ENCODE measurements at places on chromosomes 11 and 22. TPM values are rescaled to one million over a fixed set of nuclear protein-coding genes. Genes with fewer than 3 reads are reported as not detected.
A peak's percentile ranks its signal among the peaks of the same experiment; 100 is the strongest.

DNA sequence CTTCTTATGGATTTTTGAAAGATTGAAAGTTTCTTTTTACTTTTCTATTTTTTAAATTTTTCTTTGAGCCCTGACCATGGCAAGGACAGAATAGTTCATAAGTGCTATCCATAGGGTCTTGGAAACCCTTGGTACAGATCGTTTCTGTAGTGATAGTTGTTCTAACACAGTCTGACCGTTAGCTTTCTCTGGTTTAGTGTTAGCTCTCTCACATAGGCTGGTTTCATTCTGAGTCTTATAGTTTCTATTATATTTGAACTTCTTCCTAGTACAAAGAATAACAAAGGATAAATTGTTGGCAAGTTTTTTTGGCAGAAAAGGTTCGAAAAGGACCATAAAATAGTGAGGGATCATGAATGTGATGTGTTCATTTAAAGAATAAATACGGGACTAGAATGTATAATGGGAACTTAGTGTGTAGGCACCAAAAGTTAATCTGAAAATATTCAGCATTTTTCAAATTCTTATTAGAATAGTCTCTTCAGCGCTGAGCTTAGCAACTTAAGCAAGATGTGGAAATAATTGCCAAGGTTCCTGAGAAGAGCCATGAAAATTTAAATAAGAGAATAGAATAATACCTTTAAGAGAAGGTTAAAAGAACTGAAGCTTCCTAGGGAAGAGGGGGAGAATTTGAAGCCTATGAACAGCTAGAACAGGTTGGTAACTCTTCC is 24.1 kb downstream of the FDX1 start:
- DNase-seq, result no peak

DNA sequence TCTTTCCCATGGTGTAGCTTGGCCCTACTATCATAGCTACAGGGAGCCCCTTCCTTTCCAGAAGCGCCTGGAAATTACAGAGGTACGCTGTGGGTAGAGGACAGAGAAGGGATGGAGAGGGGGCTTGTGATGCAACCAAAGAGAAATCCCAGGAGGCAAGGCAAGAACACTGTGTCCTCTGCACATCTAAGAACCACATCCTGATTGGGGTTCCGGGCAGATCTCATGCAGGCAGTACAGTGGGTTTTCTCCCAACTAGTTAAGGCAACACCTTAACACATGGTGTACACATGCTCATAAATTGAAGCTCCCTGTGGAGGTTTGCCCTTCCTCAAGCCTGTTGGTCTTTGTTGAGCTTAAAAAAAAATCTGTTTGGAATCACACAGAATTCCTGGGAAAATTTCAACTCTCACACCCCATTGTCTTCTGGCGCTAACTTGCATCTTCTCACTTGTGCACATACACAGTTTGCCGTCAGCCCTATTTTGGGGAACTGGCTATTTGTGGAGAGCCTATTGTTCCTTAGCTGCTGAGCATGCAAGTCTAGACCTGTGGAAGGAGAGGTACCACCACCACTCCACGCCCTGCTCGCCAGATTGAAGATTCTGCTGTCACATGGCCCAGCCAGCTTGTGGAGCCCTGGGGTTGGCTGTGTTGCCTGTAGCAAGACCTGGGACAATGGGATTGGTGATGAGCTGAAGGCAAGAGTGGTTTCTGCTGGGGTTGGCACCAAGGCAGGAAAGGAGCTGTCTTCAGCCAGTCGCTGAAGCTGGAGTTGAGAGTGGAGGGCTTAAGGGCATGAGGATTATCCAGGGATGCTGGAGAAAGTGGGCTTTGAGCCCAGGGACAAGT is 52.4 kb downstream of the ALX4 start:
- no peak for DNase-seq

DNA sequence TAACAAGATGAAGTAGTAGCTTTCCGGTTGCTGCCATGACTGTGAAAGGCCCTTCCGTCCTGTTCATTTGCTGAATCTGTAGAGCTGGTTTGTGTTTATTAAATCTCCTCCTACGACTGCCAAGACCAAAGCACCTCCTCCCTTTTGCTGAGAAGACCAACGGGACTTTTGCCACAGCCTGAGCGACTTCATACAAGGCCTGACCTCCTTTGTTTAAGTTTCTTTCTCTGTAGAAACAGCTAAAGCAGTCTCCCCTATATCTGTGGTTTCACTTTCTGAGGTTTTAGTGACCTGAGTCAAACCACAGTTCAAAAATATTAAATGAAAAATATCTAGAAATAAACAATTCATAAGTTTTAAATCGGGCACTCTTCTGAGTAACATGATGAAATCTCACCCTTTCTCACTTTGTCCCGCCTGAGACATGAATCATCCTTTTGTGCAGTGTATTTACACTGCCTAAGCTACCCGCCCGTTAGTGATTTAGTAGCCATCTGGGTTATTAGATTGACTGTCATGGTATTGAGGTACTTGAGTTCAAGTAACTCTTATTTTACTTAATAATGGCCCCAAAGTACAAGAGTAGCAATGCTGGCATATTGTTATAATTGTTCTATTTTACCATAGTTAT is 119.1 kb upstream of the LRRC4C start:
- DNase-seq, result no peak

DNA sequence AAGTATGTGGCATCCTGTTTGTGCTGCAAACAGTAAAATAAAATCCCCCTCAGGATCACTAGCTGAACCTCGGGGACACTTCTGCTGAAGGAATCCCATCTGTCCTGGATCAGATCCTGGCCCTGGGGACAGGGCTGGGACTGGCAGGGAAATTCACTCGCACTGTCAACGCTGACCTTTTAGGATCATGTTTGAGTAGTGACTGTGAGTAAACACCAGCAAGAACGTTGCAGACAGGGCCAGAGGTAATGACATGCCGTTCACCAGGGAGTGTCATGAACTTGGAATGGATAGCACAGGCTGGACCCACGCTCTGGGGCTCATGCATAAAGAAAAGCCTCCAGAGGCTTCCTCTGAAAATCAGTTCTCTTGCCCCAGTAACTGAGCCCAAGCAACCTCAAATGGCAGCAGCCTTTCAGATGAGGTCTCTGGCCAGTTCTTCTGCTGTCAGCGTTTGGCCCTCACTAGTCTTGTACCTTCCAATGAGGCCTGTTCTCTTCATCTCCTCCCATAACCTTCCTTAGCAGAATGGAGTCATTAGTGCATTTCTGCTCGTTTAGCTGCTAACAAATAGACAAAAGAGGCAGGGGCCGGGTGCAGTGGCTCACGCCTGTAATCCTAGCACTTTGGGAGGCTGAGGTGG is 51.0 kb upstream of the BARX2 start:
- DNase-seq, result no peak

GRCh38 chr11:10688401-10688800 is 5.2 kb downstream of the IRAG1 start:
- no peak for DNase-seq

DNA sequence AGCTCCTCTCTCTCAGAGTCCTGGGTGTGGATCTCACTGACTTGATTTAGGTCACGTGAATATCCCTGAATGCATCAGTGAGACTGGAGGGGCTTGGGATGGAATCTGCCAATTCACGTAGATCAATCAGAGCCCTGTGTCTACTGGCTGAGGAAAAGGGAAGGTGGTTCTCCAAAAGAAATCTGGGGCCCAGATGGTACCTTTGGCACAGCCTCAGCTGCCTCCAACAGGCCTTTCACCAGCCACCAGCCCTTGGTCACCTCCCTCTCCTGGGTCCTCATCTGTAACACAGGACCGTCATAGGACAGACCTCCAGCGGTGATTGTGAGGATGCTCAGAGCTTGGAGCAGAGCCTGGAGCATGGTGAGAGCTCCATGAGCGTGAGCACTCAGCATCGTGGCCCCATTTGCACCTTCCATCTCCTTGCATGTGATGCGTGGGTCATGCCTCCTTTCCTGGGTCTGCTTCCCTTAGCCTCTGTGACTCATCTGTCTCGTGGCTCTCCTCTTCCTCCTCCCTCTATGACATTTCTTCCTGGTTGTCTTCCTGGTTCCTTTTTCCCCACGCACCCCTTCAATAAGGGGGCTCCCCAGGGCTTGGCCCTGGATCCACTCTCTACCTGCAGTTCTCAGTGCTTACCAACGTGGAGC is 7.5 kb upstream of the MIEF1 start:
- DNase-seq, result no peak

DNA sequence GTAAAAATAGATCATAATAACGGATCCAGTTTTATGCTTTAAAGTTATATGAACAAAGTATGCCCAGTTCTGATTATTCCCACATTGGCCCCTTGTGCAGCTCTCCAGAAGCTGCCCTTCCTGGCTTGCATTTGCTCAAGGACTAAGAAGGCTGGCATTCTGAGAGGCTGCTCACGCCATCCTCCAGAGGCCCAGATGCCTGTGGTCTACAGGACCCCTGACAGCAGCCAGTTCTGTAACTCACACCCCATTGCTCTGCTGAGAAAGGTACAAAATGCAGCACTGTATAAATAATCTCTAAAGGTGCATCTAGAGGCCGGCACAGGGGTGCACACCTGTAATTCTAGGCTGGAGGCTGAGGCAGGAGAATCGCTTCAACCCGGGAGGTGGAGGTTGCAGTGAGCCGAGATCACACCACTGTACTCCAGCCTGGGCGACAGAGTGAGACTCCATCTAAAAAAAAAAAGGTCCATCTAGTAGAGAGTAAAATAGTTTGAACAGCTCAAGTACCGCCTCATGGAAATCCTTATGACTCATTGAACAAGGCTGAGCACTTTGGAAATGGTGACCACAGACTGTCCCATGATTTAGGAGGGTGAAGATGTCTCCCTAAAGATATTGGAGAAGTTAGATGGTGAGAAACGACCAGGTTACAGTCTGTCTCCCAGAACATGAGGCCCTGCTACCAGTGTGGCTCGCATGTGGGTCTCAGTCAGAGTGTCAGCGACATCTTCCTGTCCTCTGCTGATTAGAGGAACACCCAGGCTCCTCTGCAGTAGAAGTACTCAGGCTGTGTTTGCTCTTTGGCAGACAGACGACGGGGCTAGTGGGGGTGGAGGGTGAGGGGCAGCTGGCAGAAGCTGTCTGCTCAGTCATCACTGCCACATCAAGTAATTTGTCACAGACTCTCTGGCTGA is 56.3 kb downstream of the KREMEN1 start:
- no peak for DNase-seq

DNA sequence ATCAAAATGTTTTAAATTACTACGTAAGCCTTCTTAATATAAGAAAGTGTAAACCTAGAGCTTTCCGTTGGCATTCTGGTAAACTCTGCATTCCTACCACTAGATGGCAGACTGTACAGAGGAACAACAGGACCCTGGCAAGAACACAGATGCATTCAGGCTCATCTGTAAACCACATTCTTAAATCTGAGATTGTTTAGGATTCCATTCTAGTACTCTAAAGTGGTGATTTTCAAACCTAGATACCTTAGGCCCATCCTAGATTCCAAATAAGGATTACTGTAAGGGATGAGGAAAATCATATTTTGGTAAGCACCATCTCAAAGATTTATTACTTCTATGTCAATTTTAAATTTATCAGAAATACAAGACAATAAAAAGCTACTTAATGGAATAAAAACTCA is 26.9 kb downstream of the PICALM start:
- DNase-seq, result peak; percentile 94

DNA sequence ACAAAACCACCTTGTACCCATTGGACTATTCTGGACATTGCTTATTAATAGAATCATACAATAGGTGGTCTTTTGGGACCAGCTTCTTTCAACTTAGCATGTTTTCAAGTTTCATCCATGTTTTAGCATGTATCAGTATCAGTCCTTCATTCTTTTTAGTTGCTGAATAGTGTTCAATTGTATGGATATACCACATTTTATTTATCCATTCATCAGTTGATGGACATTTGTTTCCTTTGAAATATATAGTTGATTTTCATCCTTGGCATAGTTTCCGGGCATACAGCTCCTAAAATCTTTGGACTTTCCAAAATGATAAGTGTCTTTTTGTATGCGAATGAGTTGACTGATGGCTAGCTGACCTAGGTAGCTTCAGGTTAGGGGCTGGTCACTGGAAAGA is 12.2 kb downstream of the PPP6R3 start:
- DNase-seq, result no peak

GRCh38 chr22:48417225-48418070 is 1410.2 kb downstream of the BRD1 start:
- DNase-seq, result no peak

DNA sequence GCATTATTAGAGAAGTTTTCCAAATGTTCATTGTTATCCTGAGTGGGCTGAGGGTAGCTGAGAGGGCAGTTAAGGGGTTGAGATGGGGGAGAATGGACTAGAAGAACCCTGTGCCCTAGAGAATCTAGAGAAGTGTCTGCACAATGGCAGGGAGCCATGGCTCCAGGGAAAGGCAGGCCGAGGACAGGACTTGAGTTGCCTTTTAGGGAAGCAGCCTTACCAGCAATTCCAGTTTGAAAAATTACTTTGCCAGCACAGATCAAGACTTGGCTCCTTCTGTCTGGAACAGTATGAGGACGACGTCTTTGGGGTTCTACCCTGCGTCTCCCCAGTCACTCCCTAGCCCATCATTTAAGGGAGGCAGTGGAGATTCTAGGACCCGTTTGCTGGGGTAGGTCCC is 25.7 kb upstream of the MICAL3 start:
- DNase-seq, result no peak

DNA sequence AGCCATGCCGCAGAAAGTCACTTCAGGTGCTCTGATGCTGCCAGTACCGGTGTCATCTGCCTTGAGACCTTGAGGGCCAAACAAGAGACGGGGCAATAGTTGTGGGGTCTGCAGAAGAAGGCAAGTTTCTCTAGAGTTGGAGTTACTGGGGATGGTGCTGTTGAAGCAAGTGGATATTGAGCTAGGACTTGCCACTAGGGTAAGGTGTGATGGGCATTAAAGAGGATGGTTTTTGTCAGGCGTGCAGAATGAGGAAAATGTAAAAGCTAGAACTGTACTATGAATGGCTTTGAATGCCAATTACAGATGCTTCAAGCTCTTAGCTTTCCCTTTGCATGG is 61.6 kb downstream of the TNRC6B start:
- no peak for DNase-seq

The B4GALNT4 gene
- 182 TPM for polyA plus RNA-seq

The JAML gene
- polyA plus RNA-seq, result 0.52 TPM

The MRGPRX3 gene
- not detected for polyA plus RNA-seq

The IRF7 gene
- 17.1 TPM for polyA plus RNA-seq

The OR2AT4 gene
- polyA plus RNA-seq, result 0.03 TPM

The DERL3 gene
- polyA plus RNA-seq, result 5.3 TPM

The FUT4 gene
- 3.3 TPM for polyA plus RNA-seq

The TP53I11 gene
- polyA plus RNA-seq, result 101 TPM
